ENCODE measurements at places on chromosomes 2 and 18.

DNA sequence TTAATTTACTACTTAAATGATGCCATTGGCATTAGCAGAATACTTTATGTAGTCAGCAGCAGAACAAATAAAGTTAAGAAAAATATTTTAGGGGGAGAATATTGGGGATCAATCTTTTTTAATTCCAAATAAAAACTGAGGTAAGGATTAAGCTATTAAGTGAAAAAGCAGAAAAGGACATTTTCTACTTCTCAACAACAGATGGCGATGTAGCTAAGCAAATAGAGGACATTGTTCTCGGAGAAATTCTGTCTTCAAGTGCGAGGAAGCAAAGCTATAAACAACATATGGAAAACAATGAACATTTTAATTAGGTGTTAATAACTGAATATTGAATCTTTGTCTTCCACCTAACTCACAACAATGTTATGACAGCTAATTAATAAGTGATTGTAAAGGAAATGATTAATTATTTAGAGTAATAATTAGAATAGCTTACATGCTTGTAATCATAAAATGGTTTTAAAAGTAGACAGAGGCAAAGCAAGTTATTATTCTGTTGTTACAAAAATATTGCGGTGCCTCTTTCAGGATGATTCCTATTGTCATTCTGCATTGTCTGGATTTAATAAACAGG lies 32.9 kb upstream of the CCDC93 start:
- DNase-seq = no peak

- no peak for DNase-seq
These were observed 26.1 kb upstream of the IMP4 start for GRCh38 chr2:130316596-130316995.

DNA sequence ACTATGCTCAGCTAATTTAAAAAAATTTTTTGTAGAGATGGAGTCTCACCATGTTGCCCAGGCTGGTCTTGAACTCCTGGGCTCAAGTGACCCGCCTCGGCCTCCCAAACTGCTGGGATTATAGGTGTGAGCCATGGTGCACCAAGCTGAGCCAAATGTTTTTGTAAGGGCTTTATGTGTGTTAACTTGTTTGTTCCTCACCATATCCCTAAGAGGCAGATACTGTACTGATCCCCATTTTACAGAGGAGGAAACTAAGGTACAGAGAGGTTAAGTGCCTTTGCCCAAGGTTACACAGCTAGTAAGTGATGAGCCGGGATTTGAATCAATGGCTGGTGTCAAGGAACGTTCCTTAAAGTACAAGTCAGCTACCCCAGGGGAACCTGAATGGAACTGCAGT lies 85.3 kb upstream of the KLF7 start:
- no peak for DNase-seq

DNA sequence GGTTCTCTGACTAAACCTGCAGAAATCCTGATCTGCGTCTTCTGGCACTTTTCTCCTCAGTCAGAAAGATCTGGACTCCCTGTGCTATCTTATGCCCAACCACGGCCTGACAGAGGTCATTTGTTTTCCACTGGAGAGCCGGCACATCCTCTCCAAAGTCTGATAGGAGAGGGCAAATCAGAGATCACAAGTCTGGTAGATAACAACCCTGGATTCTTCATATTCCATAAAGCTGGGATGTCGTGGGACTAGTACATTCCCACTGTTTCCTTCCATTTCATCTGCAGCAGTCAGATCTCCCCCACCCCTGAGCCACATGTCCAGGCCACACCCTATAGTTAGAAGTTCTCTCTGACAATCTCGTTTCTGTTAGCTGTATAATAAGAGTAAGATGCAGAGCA lies 157.0 kb downstream of the MGAT5 start:
- no peak for DNase-seq

DNA sequence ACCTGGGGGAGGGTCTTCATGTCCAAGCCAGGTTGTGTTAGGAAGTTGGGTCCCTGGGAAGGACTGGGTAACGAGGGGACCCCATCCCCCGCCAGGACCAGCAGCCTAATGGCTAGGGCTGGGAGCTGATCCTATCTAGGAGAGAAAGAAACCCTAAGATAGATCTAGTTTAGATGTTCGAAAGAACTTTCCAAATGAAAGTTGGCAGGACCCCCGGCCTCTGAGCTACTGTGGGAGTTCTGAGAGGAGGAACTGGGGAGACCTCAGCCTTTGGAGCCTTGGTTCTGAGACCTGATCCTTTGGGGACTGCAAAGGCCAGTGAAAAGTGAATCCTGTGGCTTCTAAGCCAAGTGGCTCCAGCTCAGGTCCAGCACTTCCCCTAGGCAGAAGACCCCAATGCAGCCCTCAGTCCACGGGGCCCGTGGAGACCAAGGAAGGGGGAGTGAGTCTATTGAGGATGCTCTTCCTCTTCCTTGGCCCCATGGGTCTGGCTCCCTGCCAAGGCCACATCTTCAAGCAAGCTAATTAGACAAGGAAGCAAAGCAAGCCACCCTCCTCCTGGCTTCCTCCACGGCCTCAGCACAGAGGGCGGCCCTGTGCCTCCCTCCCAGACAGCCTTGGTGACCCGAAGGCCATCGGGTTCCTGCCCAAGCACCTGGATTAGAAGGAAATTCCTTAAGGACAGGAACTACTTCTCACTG lies 23.5 kb downstream of the CCT7 start:
- DNase-seq = no peak
